ENCODE measurements at places on chromosomes 2 and 18.

DNA sequence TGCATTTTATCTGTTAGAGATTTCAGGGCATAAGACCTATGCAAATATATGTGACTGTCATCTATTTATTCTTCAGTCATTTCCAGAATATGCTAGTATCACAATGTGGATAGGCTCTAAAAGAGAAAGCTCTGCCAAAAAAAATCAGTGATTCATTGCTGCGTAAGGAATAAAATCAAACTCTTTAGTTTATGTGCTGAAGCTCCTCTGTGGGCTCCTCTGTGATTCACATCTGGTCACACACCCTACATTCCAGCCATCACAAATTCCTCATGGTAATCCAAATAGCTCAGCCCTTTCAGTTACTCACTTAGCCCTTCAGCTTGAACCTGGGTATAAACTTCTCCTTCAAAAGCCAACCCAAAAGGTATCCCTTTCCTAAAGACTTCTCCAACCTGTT is 21.4 kb downstream of the DLGAP1 start:
- DNase-seq, result no peak

DNA sequence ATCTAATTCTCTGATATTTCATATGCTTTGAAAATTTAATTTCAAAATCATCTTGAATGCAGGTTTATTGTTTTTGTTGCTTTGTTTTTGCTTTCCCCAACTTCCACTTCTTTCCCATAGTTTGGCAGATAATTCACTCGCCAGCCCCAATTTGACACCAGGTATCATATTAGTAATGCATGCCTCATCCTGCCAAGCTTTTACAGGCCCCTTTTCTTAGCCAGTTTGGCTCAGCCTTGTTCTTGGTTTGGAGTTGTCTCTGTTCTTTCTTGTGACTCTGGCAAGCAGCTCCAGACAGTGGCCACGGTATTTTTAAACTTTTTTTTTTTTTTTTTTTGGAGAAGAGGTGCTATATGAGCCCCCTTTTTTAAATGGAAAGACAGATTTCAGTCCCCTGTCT is 65.3 kb downstream of the PMS1 start:
- DNase-seq, result peak; percentile 6

DNA sequence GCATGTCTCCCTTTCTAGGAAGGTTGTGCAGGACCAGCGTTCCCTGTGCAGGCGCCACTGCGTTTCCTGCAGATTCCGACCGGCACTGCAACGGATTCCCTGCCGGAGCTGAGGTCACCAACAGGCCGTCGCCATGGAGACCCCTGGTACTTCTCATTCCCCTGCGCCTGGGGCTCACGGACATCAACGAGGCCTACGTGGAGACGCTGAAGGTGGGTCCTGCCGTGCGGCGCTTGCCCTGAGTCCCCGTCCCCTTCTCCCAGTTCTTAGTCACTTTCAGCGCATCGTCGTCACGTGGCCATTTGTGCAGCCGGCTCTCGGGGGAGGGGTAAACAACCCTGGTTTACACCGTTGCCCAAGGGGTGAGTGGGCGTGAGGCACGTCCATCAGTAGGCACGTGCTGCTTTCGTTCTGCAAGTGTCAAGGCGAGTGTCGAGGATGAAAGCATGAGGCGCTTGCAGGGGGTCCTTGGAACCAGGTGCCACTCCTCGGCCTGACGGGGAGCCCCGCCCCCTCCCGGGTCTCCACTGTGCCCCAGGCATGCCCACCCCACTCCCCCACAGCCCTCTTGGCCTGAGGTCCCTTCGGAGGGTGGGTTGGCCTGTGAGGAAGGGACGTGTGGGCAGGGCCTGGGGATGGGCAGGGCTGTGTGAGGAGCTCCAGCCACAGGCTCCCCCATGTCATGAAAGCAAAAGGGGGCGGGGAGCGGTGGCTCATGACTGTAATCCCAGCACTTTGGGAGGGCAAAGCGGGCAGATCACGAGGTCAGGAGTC is 19.8 kb downstream of the DTYMK start:
- DNase-seq, result no peak

GRCh38 chr2:227152093-227152766 is 11.8 kb downstream of the COL4A4 start:
- no peak for DNase-seq

All from RWPE1 (cell line).